Activated CD4-positive, alpha-beta memory T cell treated with anti-CD3 and anti-CD28 coated beads, Interleukin-2, amount 10 ng/mL, durations not matched to agents 7 days and 5 days (primary cell): ENCODE measurements at places on chromosomes 3 and 15. TPM values are rescaled to one million over a fixed set of nuclear protein-coding genes. Genes with fewer than 3 reads are reported as not detected.

Gene SV2B
- total RNA-seq, result not detected

Gene ST3GAL6
- total RNA-seq, result not detected

Gene TEX55
- total RNA-seq, result not detected

Gene OCA2
- not detected for total RNA-seq

Gene C2CD4A
- total RNA-seq, result 0.40 TPM

Gene LRTM1
- not detected for total RNA-seq

Gene HCLS1
- total RNA-seq, result 382 TPM

Gene NTRK3
- not detected for total RNA-seq

Gene MTFMT
- 13.3 TPM for total RNA-seq

Gene FETUB
- not detected for total RNA-seq

Gene RASL12
- not detected for total RNA-seq

Gene DPH3
- 16.7 TPM for total RNA-seq

Gene FBXW12
- total RNA-seq, result not detected

Gene CEP19
- total RNA-seq, result 5.5 TPM

Gene SPRED1
- 0.13 TPM for total RNA-seq

Gene TF
- total RNA-seq, result 1.2 TPM

Gene FAM107A
- not detected for total RNA-seq

Gene TM4SF1
- not detected for total RNA-seq

Gene NMD3
- total RNA-seq, result 46.6 TPM
